Glutamatergic neuron (in vitro differentiated cells): ENCODE measurements at places on chromosomes 16 and 17. TPM values are rescaled to one million over a fixed set of nuclear protein-coding genes. Genes with fewer than 3 reads are reported as not detected.

DNA sequence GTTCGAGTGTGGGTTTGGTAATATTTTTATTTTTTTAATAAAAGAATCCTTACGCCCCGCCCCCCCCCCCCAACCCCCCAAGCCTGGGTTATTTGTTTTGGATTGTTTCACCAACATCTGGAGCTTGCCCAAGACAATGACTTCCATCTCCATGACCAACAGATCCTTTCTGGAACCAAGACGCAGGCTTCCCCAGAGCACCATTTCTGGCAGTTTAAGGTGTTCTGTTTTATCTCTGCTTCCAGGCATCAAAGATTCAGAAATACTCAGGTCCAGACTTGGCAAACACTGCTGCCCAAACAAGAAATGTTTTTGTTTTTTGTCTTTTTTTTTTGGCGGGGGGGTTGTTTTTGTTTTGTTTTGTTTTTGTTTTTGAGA is 56.1 kb downstream of the PLXDC1 start:
- no peak for DNase-seq

- no peak for DNase-seq
These were observed 532.8 kb downstream of the XYLT1 start for GRCh38 chr16:16938009-16938408.

CCL8 gene
- not detected for total RNA-seq

SEZ6L2 gene
- total RNA-seq = 176 TPM

RNF43 gene
- not detected for total RNA-seq
